ENCODE measurements at places on chromosomes 12 and 14.
A peak's percentile ranks its signal among the peaks of the same experiment; 100 is the strongest.

DNA sequence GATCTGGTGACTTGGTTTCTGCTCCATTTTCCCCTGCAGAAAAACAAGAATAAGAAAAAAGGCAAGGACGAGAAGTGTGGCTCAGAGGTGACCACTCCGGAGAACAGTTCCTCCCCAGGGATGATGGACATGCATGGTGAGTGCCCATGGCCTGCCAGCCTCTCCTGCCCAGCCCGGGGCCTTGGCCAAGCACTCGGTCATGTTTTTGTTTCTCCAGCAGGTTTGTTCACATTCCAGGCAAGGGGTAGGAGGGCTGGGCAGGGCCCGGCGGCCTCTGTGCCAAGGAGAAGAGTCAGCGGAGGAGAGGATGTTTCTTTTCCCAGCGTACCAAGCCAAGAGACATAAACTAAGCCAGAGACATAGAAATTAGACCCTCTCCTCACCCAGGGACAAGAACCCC, 13.6 kb downstream of the BCL7A start:
- DNase-seq, result no peak

DNA sequence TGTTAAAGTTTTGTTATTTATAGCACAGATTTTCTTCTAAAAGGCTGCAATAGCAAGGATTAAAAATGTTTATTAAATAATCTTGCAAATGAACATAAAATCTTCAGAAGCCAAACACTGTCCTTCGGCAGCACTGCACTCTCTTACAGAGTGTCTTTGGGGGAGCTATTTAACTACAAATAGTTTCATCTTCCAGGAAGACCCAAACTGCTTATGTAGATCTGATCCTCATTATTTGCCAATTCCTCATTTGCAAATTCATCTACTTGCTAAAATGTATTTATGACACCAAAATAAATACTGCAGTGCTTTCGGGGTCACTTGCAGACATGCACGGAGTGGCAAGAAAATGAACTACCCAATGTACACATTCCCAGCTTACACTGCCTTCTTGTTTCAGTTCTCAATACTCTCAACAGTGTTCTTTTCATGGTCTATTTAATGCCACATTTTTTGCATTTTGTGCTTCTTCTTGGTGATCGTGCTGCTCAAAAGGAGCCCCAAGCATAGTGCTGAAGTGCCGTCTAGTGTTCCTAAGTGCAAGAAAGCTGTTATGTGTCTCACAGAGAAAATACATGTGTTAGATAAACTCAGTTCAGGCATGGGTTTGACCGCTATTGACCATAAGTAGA, 128.1 kb downstream of the PRKD1 start:
- no peak for DNase-seq

GRCh38 chr14:78016532-78016931, 153.6 kb upstream of the NRXN3 start:
- DNase-seq, result no peak

GRCh38 chr12:52892207-52892852, 12.5 kb downstream of the KRT8 start:
- no peak for DNase-seq

DNA sequence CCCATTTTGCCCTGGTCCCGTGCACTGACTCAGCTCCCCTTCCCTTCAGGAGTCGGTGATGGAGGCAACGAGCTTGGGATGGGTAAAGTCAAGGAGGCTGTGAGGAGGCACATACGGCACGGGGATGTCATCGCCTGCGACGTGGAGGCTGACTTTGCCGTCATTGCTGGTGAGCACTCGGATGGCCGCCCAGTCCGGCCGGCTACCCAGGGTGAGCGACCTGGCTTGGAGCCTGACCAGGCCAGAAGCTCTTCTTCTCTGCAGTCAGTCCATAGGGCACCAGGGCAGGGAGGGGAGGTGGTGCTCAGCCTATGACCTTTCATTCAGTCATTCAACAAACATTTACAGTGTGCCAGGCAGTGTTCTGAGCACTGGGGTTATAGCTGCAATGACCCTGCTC, 39.8 kb downstream of the GPR68 start:
- no peak for DNase-seq

DNA sequence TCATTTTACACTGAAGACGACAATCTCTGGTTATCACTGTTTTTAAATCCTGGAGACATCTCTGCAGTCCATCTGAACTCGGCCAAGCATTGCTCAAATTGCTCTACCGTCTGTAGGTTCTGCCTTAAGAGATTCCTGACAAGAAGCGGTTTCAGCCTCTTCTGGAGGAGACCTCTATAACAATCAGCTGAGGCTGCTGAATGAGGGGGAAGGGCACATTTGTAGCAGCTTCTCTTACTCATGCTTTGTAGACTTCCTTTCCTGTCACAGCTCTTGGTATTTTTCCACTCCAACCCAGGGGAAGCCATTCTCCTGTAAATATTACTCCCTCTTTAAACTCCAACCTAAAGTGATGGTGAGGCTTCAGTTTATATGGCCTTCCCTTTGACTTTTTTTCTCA, 3.0 kb downstream of the ARG2 start:
- DNase-seq, result peak; percentile 10

- DNase-seq, result no peak
Observed at GRCh38 chr14:24329736-24330135, 5.1 kb downstream of the ADCY4 start.

DNA sequence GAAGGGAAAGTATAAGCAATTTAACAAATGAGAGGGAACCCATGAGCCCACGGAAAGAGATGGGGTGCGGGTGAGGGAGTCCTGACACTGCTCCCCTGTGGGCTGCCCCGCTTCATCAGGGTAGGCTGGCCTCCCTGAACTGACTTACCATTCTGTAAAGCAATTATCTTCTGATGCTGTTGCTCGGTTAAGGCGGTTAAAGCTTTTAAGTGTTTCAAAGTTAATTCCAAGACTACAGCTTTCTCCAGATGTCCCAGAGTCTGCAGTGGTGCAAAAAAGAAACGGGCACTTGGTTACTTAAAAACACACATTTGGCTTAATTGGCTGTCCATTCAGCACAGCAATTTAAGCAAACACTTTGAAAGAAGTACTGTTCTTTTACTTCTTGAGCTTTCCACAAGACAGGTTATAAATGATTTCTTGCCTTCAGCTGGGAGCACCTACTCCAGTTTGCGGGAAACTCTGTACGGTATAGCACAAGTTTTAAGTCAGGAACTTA, 1.3 kb downstream of the BHLHE41 start:
- DNase-seq, result no peak

GRCh38 chr14:86237733-86238132, 707.8 kb downstream of the FLRT2 start:
- no peak for DNase-seq

- DNase-seq, result peak; percentile 45
Observed at GRCh38 chr12:122062832-122063693, 15.5 kb upstream of the MLXIP start.

DNA sequence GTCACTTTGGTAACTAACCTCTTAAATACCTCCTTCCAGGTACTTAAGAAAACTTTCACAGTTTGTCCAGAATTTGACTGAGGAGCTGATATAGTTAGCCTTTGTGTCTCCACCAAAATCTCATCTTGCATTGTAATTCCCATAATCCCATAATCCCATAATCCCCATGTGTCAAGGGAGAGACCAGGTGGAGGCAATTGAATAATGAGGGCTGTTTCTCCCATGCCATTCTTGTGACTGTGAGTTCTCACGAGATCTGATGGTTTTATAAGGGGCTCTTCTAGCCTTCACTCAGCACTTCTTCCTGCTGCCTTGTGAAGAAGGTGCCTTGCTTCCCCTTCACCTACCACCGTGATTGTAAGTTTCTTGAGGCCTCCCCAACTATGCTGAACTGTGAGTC, 7.8 kb upstream of the NOVA1 start:
- no peak for DNase-seq

GRCh38 chr12:12717586-12718380, 615 bp downstream of the CDKN1B start:
- DNase-seq, result peak; percentile 62

DNA sequence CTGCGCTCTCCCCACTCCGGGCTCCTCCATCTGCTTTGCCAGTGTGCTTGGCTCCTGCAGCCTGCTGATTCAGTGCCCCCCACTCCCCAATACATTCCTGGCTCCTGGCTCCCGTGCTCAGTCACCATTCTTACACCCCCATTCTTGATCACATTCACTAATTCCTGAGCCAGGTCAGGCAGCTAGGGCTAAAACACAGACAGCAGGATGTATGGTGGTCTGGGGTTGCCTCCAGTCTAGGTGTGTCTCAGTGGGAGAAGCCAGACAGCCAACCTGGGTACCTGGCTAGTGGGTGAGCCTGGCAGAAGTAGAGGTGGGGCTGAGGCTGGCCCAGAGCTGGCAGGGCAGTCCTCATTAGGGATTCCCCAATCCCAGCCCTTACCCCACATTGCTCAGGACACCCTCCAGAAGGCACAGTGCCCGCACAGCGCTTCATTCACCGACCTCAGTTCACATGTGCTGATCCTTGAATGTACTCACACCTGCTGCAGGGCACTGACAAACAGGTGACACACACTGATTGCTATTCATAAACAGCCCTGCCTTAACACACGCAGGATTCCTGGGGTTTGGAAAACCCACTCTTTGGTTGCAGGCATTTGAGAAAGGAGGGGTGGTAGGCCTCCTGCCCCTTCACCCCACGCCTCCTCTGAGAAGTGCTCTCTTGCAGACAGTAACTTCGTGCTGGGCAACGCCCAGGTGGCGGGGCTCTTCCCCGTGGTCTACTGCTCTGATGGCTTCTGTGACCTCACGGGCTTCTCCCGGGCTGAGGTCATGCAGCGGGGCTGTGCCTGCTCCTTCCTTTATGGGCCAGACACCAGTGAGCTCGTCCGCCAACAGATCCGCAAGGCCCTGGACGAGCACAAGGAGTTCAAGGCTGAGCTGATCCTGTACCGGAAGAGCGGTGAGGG, 1.7 kb downstream of the KCNH3 start:
- DNase-seq, result no peak

- DNase-seq, result no peak
Observed at GRCh38 chr12:74259199-74259598, 278.4 kb upstream of the ATXN7L3B start.

- peak; percentile 82 for DNase-seq
Observed at GRCh38 chr12:117854339-117855012, 114.3 kb downstream of the KSR2 start.

GRCh38 chr12:27290501-27291168, 42.0 kb upstream of the BMAL2 start:
- DNase-seq, result peak; percentile 11

DNA sequence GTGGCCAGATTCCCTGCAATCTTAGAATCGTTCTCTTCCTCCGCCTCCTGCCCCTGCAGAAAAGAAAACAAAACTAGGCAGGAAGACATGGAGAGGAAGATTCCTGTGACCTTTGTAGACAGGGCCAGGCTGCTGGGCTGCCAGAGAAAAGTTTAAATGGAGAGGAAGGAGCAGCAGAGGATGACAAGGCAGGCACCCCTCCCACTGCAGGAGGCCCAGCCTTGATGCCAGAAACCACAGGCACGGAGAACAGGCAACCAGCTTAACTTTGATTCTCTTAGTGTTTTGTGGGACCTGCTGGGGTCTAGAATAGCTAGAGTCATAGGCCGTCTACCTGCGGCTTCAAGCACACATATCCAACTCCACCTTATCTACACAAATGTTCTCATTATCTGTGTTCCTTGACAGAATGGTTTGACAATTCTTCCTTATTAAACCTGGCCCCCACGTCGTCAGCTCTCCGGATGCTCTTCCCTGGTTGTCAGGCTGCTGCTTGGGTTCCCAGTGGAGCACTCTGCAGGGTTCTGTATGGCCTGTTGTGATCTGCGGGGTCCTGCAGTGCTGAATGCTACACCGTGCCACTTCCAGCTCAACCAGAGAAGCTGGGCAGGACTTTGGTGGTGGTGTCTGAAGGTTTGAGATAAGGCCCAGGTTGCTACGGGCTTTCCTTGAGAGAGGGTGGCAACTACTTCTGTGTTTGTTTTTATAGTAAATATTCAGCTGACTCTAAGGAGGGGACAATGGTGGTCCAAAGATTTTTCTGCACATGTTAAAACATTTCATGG, 609.5 kb downstream of the AACS start:
- no peak for DNase-seq

DNA sequence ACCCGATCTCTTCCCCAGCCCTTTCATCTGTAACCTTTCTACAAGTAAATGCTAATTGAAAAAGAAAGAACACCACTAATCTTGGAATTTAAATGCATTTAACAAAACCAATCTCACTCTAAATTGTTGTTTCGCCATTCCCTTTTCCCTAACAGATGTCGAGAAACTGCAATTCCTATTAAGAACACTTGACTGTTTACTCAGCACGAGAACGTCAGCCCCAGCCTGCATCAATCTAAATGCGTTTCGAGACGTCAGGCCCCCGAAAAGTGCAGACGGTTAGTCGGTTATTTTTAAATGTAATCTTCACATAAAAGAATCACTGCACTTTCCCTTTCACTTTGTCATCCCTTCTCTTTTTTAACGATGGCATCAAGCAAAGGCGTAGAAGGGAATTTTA, 837.6 kb downstream of the VRK1 start:
- no peak for DNase-seq

DNA sequence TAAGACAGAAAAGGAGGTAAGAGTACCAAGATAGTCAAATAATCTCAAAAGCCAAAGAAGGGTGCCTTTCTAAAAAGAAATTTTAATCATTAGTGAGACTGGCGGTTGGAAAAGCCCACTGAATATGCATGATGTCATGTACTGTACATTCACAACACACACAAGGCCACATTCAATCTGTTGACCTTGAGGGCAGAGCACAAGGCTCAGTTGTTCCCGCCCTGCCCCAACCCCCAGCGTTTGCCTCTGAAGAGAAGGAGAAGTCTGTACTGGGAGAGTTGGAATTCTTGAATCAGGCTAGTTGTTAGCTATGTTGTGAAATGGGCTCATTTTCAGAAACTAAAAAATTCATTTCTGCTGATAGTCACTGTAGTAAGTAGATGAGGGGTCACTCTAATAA, 50.2 kb upstream of the NID2 start:
- no peak for DNase-seq

DNA sequence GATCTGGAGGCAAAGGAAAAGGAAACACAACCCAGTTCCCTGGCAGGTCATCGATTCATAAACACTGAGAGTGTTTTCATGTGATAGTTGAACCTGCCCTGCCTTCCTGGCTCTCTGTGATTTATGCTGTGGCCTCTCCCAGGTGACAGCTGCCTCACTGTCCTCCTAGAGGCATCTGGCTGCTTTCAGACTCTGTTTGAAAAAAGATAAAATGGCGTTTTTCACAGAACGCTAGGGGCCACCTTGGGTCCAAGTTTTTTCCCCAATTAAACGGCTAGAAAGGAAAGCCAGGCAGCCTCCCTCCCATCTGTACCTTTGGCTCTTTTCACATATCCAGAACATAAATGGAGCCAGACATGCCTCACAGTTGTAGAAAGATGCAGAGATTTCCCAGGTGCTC, 252.6 kb upstream of the CCDC196 start:
- DNase-seq, result peak; percentile 18

DNA sequence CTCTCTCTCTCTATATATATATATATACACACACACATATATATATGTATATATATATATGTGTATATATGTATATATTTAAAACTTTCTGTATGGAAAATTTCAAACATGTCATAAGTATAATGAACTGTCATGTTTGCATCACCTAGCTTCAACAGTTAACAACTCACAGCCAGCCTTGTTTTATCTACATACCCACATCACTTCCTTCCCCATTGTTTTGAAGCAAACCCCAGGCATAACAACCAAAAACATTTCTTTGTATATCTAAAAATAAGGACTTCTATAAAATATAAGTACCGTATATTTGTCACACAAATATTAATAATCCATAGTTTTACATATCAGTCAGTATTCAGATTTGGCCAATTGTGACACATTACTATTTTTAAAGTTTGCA, 57.4 kb downstream of the PAPOLA start:
- DNase-seq, result no peak

GRCh38 chr14:69665631-69666030, 54.2 kb downstream of the SUSD6 start:
- no peak for DNase-seq
